ENCODE measurements at places on chromosomes 13 and 19. TPM values are rescaled to one million over a fixed set of nuclear protein-coding genes. Genes with fewer than 3 reads are reported as not detected.

CEACAM3 gene
- total RNA-seq, result not detected

ATP13A1 gene
- total RNA-seq, result 30.7 TPM

CLIP3 gene
- total RNA-seq, result 4.7 TPM

CFAP97D2 gene
- total RNA-seq, result not detected

IGFL3 gene
- not detected for total RNA-seq

ZNF540 gene
- total RNA-seq, result under 0.01 TPM

CYP2F1 gene
- total RNA-seq, result not detected

ZSCAN4 gene
- total RNA-seq, result not detected

SERP2 gene
- total RNA-seq, result 0.45 TPM

OR7A5 gene
- total RNA-seq, result not detected

POSTN gene
- 210 TPM for total RNA-seq

FGF22 gene
- total RNA-seq, result not detected

ZNF541 gene
- 0.27 TPM for total RNA-seq

CEACAM21 gene
- total RNA-seq, result 0.47 TPM

LILRB3 gene
- not detected for total RNA-seq

LSM14A gene
- total RNA-seq, result 135 TPM

SIGLEC14 gene
- not detected for total RNA-seq

PDX1 gene
- total RNA-seq, result not detected

STOML3 gene
- not detected for total RNA-seq

ZNF99 gene
- total RNA-seq, result not detected

RFPL4A gene
- not detected for total RNA-seq

MEGF8 gene
- total RNA-seq, result 35.5 TPM

PNMA8C gene
- total RNA-seq, result not detected

B3GNT8 gene
- total RNA-seq, result 2.2 TPM

CCNA1 gene
- 75.7 TPM for total RNA-seq

CD320 gene
- 31.7 TPM for total RNA-seq

DAND5 gene
- not detected for total RNA-seq

RNF225 gene
- total RNA-seq, result 0.09 TPM
